ENCODE measurements at places on chromosomes 5 and 9.

DNA sequence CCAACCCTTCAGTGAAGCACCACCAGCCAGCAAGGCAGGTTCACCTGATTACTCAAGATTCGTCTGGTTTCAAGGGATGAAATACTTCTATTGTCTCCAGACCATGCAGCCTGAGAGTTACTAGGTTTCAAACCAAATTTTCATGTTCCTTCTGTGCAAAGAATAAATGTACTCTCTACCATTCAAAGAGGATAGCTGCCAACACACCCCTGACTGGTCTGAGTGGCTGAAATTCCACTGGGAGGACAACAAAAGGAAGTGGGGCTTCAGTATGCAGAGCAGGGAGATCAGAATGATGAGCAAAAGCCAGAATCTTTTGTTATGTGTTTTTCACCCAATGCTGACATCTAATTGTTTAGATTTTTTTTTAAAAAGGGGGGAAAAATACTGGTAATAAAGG lies 356.3 kb downstream of the BNC2 start:
- DNase-seq: no peak

- DNase-seq: peak; percentile 90
Measured at GRCh38 chr5:132268769-132269551, 11.5 kb downstream of the PDLIM4 start.

GRCh38 chr9:93431539-93432105 lies 19.9 kb upstream of the FAM120A start:
- no peak for DNase-seq

DNA sequence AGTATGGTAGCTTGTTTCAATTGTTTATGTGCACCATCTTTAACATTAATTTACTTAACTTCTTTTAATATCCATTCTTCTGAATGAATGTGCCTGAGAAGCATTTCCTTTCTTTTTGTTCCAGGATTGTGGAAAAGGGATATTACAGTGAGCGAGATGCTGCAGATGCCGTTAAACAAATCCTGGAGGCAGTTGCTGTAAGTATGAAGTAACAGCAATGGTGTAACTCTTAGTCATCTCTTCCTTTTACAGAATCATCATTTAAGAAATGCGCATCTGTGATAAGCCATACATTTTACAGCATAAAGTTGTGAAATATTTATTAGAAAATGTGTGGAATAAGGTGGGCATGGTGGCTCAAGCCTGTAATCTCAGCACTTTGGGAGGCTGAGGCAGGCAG lies 117.7 kb downstream of the STARD4 start:
- peak; percentile 69 for DNase-seq

DNA sequence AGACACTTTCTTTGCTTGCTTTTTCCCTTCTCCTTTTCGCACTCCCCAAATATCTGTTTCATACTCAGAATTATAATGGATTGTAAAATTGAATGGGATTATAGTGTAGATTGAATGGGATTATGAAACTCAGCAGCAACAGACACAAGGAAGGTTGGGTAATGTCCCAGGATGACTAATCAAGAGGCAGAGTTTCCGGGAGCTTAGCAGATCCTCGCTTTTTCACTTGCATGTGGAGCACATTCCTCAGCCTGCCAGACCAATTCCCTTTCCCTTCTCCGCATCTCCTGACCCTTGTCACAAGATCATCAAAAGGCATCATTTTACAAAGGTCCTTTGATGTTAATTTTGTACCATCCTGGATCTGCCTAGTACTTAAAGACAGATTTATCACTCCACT lies 55.1 kb upstream of the SLC1A1 start:
- DNase-seq: peak; percentile 62

DNA sequence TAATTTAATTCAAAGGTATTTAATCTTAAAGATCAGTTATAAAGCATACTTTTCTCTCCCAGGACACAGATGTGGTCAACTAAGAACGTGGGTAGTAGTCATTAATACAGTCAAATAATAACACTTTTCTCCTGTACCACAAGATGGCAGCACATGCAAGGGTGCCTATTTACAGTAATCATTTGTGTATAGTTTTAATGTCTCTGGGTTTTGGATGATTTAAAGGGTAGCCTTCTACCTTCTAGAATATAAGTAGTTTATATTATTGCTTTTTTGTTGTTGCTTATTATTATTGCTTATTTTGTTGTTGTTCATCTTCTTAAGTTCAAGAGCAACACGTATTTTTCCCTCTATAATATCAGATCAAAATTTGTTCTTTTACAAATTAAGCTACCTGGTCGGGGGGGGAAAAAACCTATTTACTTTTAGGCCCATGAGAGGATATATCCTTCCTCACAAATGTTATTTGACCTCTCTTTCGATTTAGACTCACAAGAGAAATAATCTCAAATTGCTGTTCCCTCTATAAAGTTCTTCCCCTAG lies 59.6 kb upstream of the SLC27A6 start:
- peak; percentile 55 for DNase-seq
